ENCODE measurements at places on chromosomes 2 and 18. TPM values are rescaled to one million over a fixed set of nuclear protein-coding genes. Genes with fewer than 3 reads are reported as not detected.

GRCh38 chr2:126664639-126665038, 8.7 kb downstream of the GYPC start:
- DNase-seq, result no peak

DNA sequence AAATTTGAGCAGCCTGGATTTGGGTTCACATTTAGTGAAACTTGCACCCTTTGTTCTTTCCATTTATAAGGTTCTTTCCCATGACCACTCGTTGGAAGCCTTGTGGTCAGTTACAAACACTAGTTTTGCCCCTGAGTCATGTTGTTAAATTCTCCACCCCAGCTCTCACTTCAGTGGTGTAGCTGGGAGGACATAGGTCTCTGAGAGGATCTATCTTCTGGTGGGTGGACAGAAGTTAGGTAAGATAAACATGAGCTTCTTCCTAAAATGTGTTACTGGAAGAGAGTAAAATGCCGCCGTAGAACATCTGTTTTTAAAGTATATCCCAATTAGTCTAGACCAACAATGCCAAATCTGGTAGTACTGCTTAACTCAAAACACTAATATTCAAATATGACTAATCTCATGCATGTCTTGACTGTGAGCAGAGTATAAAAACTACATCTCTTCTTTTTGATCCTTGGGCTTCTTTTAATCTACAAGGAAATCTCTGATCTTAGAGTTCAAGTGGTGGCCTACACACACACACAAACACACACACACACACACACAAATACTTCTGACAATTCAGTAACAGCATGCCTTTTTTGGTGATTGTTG, 162.6 kb upstream of the FN1 start:
- DNase-seq, result no peak

- no peak for DNase-seq
Measured at GRCh38 chr2:193670478-193670877, 1475.7 kb upstream of the TMEFF2 start.

- DNase-seq, result no peak
Measured at GRCh38 chr2:232857158-232857563, 12.9 kb upstream of the SNORC start.

The TXNDC2 gene
- total RNA-seq, result not detected

The TSN gene
- 94.8 TPM for total RNA-seq

The KIAA2012 gene
- 0.03 TPM for total RNA-seq

The SCN3A gene
- not detected for total RNA-seq

The NOL4 gene
- total RNA-seq, result 4.4 TPM

The CD8B2 gene
- not detected for total RNA-seq
